ENCODE measurements at places on chromosomes 5 and 9. TPM values are rescaled to one million over a fixed set of nuclear protein-coding genes. Genes with fewer than 3 reads are reported as not detected.

Gene INSL4
- total RNA-seq = not detected

Gene POU5F2
- 0.99 TPM for total RNA-seq

Gene FOXD4L5
- total RNA-seq = 0.15 TPM

Gene GALNT12
- 16.5 TPM for total RNA-seq

Gene TBC1D13
- 12.7 TPM for total RNA-seq

Gene TMC1
- total RNA-seq = not detected

Gene TAF11L8
- not detected for total RNA-seq

Gene FBLL1
- total RNA-seq = 0.44 TPM

Gene PROB1
- 1.2 TPM for total RNA-seq

Gene MEF2C
- total RNA-seq = 14.1 TPM

Gene GFM2
- total RNA-seq = 34.9 TPM

Gene KCNT1
- not detected for total RNA-seq

Gene NINJ1
- 21.5 TPM for total RNA-seq

Gene TNFSF8
- total RNA-seq = not detected

Gene ACTBL2
- total RNA-seq = not detected

Gene PHYHD1
- total RNA-seq = 18.7 TPM

Gene MLANA
- total RNA-seq = not detected

Gene TMEM38B
- 24.3 TPM for total RNA-seq

Gene PDLIM4
- 43.3 TPM for total RNA-seq

Gene PHF2
- 17.0 TPM for total RNA-seq

Gene LHX3
- total RNA-seq = under 0.01 TPM

Gene ISCA1
- total RNA-seq = 22.8 TPM

Gene TRIM36
- total RNA-seq = 0.29 TPM

Gene FAM193B
- total RNA-seq = 25.7 TPM

Gene SPINK9
- not detected for total RNA-seq

Gene SPINK7
- total RNA-seq = not detected

Gene GGTA1
- not detected for total RNA-seq

Gene IFNA13
- not detected for total RNA-seq

Gene HACD4
- 16.3 TPM for total RNA-seq

Gene OR1Q1
- not detected for total RNA-seq

Gene PIK3R1
- 27.2 TPM for total RNA-seq

Gene SARDH
- 5.1 TPM for total RNA-seq
